ENCODE measurements at places on chromosomes 1 and 21.

DNA sequence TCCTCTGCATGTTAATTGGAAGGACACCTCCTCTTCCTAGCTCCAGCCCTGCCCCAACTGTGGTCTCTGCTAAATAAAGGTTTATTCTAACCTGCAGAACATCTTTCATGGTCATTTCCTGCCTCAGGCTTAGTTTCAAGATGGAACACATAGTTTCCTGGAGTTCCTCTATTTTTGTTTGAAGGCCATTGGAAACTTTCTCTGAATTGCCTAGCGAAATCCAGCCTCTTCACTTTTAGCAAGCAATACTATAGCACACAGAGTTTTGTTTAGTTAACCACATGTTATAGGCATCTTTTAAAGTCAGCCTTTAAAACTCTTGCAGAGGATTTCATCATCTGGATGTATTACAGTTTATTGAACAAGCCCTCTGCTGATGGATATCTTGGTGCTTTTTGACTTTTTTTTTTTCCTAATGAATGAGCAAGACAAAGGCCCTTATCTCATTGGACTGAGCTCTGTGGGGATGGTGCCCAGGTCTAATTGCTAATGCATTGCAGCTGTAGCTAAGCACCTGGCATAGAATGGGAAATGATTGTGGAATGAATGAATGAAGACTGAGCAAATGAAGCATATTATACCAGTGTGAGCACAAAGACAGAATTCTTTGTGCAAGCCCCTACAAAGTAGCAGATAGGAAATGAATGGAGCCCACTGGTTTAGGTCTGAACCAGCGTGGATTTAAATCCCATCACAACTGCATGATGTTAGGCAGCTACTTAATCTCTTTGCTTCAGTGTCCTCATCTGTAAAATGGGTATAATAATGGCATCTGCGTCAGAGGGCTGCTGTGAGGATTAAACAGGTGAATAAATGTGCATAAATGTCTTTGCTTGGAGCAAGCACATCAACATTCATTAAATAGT is 641 bp upstream of the CFAP107 start:
- DNase-seq: no peak

DNA sequence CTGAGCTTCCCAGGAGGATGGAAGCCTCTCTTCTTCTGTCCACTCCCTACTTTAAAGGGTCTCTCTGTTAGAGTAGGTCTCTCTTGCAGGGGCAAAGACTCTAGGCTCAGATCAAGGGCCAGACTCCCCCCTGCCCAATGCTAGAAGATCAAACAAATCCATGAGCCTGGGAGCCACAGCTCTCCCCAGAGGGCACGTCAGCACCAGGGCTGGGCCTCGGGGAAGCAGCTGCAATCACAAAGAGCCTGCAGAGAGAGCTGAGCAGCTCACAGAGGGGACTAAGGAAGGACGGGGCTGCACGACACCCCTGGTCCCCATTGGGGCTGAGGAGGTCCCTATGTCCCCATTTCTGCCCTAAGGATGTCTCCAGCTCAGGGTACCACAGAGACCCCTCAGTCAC is 3.9 kb downstream of the CNTN2 start:
- no peak for DNase-seq

DNA sequence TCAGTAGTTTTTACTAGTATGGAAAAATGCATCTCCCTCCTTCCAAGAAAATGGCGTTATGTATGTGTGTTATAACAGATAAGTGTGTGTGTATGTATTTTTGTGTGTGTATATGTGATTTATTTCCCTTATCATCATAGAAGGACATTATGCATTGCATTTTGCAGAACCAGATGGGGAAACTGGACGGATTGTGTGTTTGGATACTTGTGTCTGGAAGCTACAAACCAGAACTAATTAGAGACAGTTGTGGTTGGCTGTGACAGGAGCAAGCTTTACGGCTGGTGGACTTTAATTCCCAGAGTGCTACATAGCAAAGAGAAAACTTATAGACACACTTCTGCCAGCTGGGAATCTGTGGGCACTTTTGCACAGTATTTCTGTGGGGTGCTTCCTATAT is 162.5 kb downstream of the RWDD3 start:
- no peak for DNase-seq

DNA sequence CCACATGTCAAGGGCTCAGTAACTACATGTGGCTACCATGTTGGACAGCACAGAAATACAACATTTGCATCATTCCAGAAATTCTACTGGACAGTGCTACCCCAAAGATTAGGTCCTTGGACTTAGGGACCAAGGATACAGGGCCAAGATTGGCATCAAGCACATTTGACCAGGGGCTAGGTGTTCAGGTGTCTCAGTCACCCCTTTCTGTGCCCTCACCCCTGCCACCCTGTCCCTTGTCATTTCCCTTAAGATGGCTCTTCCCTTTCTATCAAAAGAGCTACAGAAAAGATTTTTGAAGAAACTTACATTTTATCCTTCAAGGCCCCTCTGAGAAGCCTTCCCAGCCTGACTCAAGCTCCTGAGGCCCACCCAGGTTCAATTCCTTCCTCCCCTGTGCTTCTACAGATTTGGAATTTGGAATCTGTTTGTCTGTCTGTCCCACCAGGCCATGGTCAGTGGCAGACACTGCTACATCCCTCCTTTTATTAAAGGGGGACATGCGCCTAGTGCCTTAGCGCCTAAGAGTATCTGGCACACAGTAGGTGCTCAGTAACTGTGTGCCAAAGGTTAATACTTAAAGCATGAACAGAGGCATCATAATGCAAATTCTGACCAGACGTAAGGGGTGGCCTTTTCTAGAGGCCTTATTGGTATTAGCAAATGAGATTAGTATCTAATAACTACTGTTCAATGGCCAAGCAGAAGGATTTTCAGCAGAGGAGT is 21.4 kb downstream of the CSF1 start:
- DNase-seq: no peak

DNA sequence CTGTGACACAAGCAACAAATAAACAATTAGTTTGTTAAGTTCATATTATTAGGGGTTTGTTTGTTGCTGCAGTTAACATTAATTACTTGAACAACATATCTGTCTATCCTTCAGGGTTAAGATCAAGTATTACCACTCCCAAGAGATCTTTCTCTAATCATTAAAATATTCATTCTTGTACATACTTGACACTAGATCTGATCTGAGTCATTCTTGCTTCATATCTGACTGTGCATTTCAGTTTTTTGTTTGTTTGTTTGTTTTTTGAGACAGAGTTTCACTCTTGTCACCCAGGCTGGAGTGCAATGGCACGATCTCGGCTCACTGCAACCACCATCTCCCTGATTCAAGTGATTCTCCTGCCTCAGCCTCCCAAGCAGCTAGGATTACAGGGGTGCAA is 613.3 kb upstream of the PLXNA2 start:
- DNase-seq: no peak

GRCh38 chr1:197843401-197843800 is 59.0 kb upstream of the C1orf53 start:
- DNase-seq: no peak

DNA sequence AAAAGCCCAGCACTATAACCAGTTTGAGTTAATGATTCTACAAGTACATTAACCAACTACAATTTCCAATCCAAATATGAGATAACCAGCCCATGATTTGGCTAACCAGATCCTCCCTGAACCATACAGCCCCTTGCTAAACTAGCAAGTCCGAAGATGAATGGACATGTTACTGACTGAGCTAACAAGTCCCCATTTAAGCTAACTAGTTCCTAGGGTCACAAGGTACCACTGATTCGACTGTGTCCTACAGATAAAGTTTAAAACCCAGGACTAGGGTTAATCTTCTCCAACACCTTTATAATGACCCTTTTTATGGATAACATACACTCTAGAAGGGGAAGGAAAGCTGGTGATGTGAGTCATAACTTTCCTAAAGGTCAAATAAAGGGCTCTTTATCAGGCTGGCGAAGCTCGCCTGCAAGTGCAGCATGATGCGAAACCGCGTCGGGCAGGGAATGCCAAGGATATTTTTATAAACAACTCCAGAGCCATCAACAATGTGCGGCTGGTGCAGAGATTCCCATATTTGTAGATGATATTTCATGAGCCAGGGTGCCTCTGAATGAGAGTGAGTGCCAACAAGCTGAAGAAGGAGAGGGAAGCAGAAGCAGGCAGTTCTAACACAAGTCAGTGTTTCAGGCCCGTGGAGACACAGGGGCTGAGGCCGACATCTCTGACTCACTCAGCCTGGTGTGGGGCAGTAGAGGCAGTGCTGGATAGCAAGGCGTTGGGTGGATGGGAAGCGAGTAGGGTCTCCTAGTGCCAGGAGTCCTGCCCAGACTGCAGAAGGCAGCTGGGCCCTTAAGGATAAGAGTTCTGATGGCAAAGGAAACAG is 75.6 kb upstream of the ROR1 start:
- no peak for DNase-seq
